Stimulated activated naive B cell treated with anti-CD40 and anti-IgM and Interleukin-4, amounts not matched to agents 10 μg/mL and 1 μg/mL and 100 μg/mL, for 72 hours (primary cell): ENCODE measurements at places on chromosomes 6 and 20.
A peak's percentile ranks its signal among the peaks of the same experiment; 100 is the strongest.

- no peak overlapping the region for H3K4me3 ChIP-seq
- H3K27ac ChIP-seq = no peak overlapping the region
- no peaks in the 10 kb centered on the region for H3K27me3 ChIP-seq
- DNase-seq = peak; percentile 66
These were observed 120.6 kb upstream of the TMEM181 start for GRCh38 chr6:158439255-158439654.

- peaks cover 45% of the 10 kb centered on the region for H3K36me3 ChIP-seq
- H3K27ac ChIP-seq = no peak overlapping the region
- H3K27me3 ChIP-seq = no peaks in the 10 kb centered on the region
- H3K4me3 ChIP-seq = no peak overlapping the region
These were observed 26.7 kb downstream of the KAT14 start for GRCh38 chr20:18164356-18164755.

DNA sequence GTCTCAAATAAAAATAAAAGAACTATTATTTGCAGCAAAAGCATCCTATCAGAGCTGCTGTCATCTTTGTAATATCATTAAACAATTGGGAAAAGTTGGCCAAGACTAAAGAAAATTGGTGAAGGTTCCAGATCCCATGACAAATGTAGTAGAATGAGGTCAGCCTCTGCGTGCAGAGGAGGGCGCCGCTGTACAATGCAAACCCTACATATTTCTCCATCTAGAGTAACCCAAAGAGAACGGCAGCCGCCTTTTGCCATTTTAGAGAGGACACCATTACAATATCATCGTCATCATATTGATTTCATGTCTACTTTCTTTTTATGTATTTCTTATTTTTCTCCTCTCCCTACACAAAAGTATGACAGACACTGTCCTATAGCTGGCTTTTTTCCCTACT, 59.5 kb downstream of the ZMYND8 start:
- H3K36me3 ChIP-seq = peaks cover 34% of the 10 kb centered on the region
- no peak for DNase-seq
- peaks cover 2% of the 10 kb centered on the region for H3K4me1 ChIP-seq
- H3K27ac ChIP-seq = no peak overlapping the region

DNA sequence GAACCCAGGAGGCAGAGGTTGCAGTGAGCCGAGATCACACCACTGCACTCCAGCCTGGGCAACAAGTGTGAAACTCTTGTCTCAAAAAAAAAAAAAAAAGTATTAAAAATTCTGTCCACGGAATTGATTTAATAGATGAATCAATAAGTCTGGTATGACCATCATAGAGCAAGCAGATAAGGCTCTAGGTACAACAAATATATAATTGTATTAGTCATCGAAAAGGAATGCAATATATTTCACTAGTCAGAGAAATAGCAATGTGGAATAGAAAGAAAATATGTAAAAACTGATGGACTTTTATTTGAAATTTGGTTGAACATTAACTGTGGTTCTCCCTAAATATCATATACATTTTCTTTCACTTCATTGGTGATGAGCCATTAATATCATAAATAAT, 476.8 kb upstream of the AGPAT4 start:
- H3K27ac ChIP-seq = no peak overlapping the region

DNA sequence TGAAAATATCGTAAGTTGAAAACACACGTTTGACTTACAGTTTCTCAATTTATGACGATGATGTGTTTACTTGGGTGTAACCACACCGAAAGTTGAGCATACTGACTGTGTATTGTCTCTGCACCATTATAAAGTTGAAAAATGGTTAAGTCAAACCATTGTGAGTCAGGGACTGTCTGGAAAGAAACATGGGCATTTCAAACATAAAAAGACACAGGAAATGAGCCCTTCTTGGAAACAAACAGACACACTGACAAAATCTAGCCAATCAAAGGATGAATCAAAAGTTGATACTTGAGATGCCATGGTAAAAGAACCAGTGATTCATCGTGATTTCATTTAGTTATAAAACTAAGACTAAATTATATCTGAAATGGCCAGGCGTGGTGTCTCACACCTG, 5.3 kb downstream of the POPDC3 start:
- H3K27ac ChIP-seq = no peak overlapping the region
- peaks cover 40% of the 10 kb centered on the region for H3K27me3 ChIP-seq
- H3K4me3 ChIP-seq = no peak overlapping the region
- H3K4me1 ChIP-seq = no peaks in the 10 kb centered on the region
- DNase-seq = no peak

DNA sequence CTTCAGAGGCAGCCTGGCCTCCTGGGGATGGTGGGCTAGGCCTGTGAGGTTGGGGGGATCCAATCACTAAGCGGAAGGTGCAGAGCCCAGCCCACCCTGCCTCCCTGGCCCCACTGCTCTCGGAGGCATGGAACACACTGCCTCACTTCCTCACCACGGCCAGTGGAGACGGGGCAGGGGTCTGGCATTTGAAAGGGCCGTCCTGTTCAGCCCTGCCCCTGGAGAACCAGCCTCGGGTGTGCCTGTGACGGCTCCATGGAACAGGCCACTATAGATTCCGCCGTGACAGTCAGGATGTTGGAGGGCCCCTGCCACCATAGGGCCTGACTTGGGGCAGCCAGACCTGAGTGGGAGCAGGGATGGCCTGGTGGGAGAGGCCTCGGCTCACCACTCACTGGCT, 110.2 kb downstream of the DACT2 start:
- H3K36me3 ChIP-seq = peaks cover 1% of the 10 kb centered on the region
- no peaks in the 10 kb centered on the region for H3K27me3 ChIP-seq
- H3K27ac ChIP-seq = no peak overlapping the region
- DNase-seq = no peak
